Thoracic aorta (tissue), 2 donors: ENCODE measurements at places on chromosomes 1 and 21. TPM values are rescaled to one million over a fixed set of nuclear protein-coding genes. Genes with fewer than 3 reads are reported as not detected.

DNA sequence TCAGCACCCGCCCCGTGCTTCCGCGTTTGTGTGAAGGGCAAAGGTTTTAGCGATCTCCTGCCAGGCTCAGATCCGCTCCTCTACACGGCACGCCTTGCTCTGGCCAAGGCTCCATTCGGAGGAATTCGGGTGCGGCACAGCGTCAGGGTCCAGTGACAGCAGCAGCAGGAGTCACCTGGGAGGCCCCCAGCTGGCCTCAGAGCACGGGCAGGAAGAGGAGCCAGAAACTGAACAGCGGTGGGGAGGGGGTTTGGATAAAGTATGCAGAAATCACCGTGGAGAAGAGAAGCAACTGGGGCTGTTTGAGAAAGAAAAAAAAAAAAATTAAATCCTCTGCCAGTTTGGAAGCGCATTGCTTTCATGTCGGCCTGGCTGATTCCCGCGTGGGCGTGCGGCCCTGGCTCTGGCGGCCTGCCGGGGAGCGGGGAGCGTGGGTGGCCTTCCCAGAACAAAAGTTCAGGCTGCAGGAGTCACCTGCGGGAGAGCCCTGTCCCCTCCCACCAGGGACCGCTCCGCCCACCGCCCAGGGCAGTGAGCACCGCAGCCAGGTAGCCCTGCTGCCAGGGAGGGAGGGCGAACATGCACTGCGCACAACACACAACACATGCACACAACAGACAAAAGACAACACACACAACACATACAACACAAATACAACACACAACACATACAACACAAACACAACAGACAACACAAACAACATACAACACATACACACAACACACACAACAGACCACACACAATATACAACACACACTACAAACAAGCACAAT, 107.6 kb downstream of the ETS2 start:
- H3K36me3 ChIP-seq = no peaks in the 10 kb centered on the region
- H3K4me1 ChIP-seq = peaks cover 42% of the 10 kb centered on the region
- peak; percentile 30 for DNase-seq
- H3K4me3 ChIP-seq = peak overlapping the region; percentile 46

DNA sequence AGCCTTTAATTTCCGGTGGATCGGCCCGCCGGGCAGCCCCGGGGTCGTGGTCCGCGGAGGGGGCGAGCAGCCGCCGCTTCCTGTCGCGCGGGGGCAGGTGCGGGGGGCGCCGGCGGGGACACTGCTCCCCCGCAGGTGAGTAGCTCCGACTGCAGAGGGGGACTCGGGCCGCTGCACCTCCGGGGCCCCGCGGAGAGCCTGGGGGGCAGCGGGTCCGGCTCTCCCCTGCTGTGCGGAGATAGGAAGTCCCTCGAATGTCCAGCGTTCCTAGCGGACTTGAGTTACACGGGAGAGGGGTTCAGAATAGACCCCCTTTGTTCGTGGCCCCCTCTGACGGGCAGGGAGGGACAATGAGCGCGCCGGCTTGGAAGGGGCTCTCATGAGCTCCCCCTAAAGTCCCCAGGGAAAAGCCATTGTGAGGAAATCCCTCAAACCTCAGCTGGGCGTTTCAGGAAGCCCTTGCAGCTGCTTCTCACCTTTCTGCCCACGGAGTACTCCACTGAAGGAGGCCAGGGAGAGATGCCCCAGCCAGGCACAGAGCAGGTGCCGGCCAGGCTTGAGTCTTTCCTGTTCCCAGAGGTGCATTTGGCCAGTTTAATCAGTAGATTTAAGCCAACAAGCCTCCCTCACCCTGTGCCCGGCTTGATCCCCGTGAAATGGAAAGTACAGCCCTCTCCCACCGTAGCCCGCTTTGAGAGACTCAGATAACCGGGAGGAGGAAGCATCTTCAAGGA, 925 bp downstream of the PDE9A start:
- H3K27ac ChIP-seq = no peak overlapping the region
- no peaks in the 10 kb centered on the region for H3K4me1 ChIP-seq
- H3K4me3 ChIP-seq = peak overlapping the region; percentile 71
- no peaks in the 10 kb centered on the region for H3K27me3 ChIP-seq
- no peaks in the 10 kb centered on the region for H3K36me3 ChIP-seq
- DNase-seq = no peak

Gene CXADR
- 0.28 TPM for total RNA-seq

DNA sequence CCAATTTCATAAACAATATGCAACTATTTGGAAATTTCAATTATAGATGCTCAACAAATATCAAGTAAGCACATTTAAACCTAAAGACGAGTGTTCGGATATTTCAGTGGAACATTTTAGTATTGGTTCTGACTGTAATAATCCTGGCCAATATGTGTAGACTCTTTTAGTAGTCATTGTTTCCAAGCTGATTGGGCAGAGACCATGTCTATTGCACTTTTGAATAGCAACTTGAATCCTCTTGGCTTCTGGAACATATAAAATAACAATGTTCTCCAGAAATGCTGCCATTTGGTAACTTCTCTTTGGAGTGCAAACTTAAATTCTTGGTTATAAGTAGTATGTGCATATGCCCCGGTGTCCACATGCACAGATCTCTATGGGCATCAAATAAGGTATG, 205.5 kb upstream of the C1orf105 start:
- no peak overlapping the region for H3K4me3 ChIP-seq
- H3K36me3 ChIP-seq = no peaks in the 10 kb centered on the region
- H3K4me1 ChIP-seq = no peaks in the 10 kb centered on the region
- no peak overlapping the region for H3K27ac ChIP-seq

- H3K27ac ChIP-seq = peak overlapping the region; percentile 82
- peaks cover 5% of the 10 kb centered on the region for H3K36me3 ChIP-seq
- H3K4me1 ChIP-seq = peaks cover 22% of the 10 kb centered on the region
- DNase-seq = no peak
Measured at GRCh38 chr1:161962091-161962887, 61.4 kb downstream of the OLFML2B start.

Gene SPATA21
- total RNA-seq = not detected

DNA sequence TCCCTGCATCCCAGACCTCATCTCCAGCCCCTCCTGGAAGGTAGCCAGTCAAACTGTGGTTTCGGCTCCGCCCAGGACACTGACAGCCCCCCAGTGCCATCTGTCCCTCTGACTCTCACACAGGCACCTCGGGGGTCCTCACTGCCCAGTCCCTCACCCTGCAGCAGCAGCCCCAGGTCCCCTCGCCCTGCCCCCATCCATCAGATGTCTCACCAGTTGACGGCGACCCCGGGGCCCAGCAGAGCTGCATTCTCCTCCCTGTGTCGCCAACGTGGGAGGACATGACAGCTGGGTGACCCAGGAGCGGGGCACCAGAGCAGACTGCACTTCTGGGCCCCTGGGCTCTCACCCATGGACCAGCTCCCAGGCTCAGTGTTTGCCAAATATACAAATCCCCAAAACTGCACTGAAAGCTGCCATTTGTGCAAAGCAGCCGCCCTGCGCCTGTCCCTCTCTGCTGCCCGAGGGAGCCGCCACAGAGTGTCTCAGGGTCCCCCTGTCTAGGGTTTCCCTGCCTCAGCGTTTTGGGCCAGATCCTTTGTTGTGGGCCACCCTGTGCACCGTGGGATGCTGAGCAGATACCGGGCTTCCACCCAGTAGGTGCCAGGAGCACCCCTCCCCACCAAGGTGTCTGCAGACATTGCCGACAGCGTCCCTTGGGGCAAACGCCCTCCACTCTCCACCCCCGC, 48.2 kb downstream of the PRDM15 start:
- no peaks in the 10 kb centered on the region for H3K4me1 ChIP-seq
- peaks cover 15% of the 10 kb centered on the region for H3K36me3 ChIP-seq
- H3K27me3 ChIP-seq = no peaks in the 10 kb centered on the region
- H3K4me3 ChIP-seq = no peak overlapping the region

DNA sequence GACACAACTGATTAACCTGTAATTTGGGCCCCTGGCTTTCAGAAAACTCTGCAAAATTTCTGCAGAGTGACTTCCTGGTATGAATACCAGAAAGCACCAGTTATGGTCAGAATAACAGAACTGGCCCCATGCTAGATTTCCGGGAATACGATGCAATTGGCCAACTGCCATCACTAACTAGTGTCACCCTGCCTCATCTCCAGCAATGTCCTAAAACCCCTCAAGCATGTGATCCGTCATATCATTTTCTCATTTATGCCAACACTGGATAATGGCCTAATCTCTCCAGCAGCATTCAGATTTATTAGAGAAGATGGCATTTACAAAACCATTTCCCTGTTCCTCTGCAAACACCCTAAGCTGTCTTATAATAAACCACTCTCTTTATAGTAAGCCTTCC, 15.4 kb downstream of the KAZN start:
- H3K4me1 ChIP-seq = no peaks in the 10 kb centered on the region
- H3K27me3 ChIP-seq = no peaks in the 10 kb centered on the region
- no peak for DNase-seq

GRCh38 chr1:153670257-153670858, 435 bp downstream of the ILF2 start:
- peak overlapping the region; percentile 91 for H3K4me3 ChIP-seq
- no peak for DNase-seq
- H3K36me3 ChIP-seq = peaks cover 37% of the 10 kb centered on the region
- H3K27ac ChIP-seq = peak overlapping the region; percentile 82
- no peaks in the 10 kb centered on the region for H3K27me3 ChIP-seq

Gene ACBD6
- total RNA-seq = 44.0 TPM

DNA sequence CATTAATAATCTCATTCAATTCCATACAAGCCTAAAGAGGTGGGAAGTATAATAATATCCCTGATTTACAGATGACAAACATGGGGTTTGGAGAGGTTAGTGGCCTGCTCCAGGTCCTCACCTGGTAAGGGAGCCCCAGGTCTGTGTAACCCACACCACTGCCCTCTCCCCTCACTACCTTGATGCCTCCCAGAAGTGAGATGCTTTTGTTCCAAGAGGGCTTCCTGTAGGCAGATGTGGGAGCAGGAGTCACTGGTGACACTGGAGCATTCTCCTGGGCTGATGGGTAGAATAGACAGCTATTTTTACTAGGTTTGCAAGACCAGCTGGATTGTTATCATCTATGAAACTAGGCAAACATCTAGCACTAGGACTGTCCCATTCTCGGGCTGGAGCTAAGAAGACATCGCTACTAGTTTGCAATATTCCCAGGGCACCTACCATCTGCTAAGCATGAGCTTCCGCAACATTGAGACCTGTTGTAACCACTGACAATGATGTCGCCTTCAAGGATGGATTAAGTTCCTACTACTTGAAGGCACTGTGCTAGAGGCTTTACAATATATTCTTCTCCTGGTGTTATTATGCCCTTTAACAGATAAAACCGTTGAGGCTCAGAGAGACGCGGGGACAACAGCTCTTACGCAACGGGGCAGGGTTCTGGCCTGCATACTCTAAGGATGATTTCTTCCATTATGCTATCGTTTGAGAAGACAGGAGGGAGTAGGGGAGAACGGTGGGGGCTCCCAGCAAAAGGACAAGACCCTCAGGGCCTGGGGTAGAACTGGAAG, 35.0 kb downstream of the BATF3 start:
- no peak overlapping the region for H3K4me3 ChIP-seq

Gene PLA2G2A
- total RNA-seq = 65.1 TPM

- H3K36me3 ChIP-seq = no peaks in the 10 kb centered on the region
- no peaks in the 10 kb centered on the region for H3K27me3 ChIP-seq
- H3K4me3 ChIP-seq = no peak overlapping the region
- no peak overlapping the region for H3K27ac ChIP-seq
- DNase-seq = no peak
- H3K4me1 ChIP-seq = peaks cover 4% of the 10 kb centered on the region
Measured at GRCh38 chr1:44246806-44247205, 33.5 kb downstream of the DMAP1 start.

Gene PRKAA2
- total RNA-seq = 9.2 TPM

Gene TMEM59
- 326 TPM for total RNA-seq

Gene AADACL4
- total RNA-seq = not detected

Gene MTARC2
- total RNA-seq = 32.1 TPM

GRCh38 chr1:25817840-25818501, 1.8 kb upstream of the MTFR1L start:
- no peak overlapping the region for H3K4me3 ChIP-seq
- no peak overlapping the region for H3K27ac ChIP-seq
- no peak for DNase-seq
- H3K27me3 ChIP-seq = no peaks in the 10 kb centered on the region
- peaks cover 19% of the 10 kb centered on the region for H3K4me1 ChIP-seq
- H3K36me3 ChIP-seq = peaks cover 28% of the 10 kb centered on the region

- DNase-seq = no peak
- peaks cover 18% of the 10 kb centered on the region for H3K4me1 ChIP-seq
- no peaks in the 10 kb centered on the region for H3K36me3 ChIP-seq
- H3K4me3 ChIP-seq = no peak overlapping the region
- H3K27me3 ChIP-seq = no peaks in the 10 kb centered on the region
- no peak overlapping the region for H3K27ac ChIP-seq
Measured at GRCh38 chr1:40648928-40649591, 16.4 kb downstream of the RIMS3 start.

GRCh38 chr1:221778535-221779142, 36.8 kb upstream of the DUSP10 start:
- H3K4me1 ChIP-seq = no peaks in the 10 kb centered on the region
- H3K27me3 ChIP-seq = no peaks in the 10 kb centered on the region
- DNase-seq = no peak
- H3K27ac ChIP-seq = no peak overlapping the region
- no peaks in the 10 kb centered on the region for H3K36me3 ChIP-seq

- H3K36me3 ChIP-seq = no peaks in the 10 kb centered on the region
- no peaks in the 10 kb centered on the region for H3K27me3 ChIP-seq
- DNase-seq = no peak
- H3K27ac ChIP-seq = peak overlapping the region; percentile 97
Measured at GRCh38 chr1:159925719-159926078, 392 bp upstream of the TAGLN2 start.

Gene GPR3
- total RNA-seq = not detected

DNA sequence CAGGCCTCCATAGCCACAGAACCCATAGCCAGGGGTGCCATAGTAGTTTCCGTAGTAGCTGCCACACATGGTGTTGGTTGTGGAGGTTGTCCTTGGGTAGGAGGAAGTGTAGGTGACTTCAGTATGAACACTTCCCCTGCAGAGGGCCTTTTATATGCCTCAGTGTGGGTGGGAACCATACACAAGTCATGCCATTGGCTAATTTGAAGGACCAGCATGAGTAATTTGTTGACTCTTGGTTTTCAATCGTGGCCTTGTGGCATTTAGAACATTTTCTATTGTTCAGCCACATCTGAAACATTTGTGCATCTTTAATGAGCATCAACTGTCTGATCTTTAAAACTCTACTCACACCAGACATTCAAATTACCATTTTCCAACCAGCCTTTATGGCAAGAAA, at the start of gene KRTAP6-1:
KRTAP6-1 (minus strand) TSS at position 95 of the 400 bp plus-strand sequence; CDS start at position 69, 26 bp downstream.
- no peaks in the 10 kb centered on the region for H3K27me3 ChIP-seq
- no peaks in the 10 kb centered on the region for H3K36me3 ChIP-seq
- DNase-seq = no peak
- no peak within 1 kb of the TSS for H3K27ac ChIP-seq
- H3K4me3 ChIP-seq = no peak within 1 kb of the TSS

DNA sequence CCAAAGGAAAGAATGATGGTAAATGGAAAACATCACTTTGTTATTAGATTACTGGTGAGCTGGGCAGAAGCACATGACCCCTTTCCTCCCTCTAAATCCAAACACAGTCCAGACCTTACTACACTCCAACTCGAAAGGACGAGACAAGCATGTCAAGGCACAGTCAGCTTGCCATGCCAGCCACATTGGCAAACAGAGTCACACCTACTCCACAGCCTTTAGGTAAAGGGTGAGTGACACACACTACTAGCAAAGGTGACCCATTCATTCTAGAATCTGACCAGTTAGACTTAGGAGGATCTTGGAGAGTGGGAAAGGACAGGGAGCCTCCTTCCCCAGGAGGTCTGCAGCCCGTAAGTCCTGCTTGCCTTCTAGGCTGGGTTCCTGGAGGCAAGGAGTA, 3.0 kb downstream of the SLC44A3 start:
- H3K27me3 ChIP-seq = no peaks in the 10 kb centered on the region
- H3K27ac ChIP-seq = no peak overlapping the region
- H3K4me3 ChIP-seq = no peak overlapping the region
- H3K4me1 ChIP-seq = peaks cover 2% of the 10 kb centered on the region
- no peaks in the 10 kb centered on the region for H3K36me3 ChIP-seq
